ENCODE measurements at places on chromosomes 3 and 15.

DNA sequence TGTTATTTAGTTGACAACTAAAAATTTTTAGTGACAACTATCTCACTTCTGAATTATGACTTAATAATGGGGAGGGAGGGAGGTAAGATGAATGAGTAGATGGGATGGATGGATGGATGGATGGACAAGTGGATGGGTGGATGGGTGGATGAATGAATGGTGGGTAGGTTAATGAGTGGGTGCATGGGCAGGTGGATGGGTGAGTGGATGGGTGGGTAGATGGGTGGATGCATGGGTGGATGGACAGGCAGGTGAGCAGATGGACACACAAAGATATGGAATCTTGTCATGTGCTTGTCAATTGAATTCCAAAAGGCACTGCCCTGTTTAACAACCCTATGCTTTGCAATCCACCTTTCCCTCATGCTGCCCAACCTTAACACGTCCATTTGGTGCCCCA is 41.5 kb downstream of the KLHL25 start:
- DNase-seq: no peak

GRCh38 chr3:43153216-43154083 is 47.6 kb upstream of the POMGNT2 start:
- no peak for DNase-seq

DNA sequence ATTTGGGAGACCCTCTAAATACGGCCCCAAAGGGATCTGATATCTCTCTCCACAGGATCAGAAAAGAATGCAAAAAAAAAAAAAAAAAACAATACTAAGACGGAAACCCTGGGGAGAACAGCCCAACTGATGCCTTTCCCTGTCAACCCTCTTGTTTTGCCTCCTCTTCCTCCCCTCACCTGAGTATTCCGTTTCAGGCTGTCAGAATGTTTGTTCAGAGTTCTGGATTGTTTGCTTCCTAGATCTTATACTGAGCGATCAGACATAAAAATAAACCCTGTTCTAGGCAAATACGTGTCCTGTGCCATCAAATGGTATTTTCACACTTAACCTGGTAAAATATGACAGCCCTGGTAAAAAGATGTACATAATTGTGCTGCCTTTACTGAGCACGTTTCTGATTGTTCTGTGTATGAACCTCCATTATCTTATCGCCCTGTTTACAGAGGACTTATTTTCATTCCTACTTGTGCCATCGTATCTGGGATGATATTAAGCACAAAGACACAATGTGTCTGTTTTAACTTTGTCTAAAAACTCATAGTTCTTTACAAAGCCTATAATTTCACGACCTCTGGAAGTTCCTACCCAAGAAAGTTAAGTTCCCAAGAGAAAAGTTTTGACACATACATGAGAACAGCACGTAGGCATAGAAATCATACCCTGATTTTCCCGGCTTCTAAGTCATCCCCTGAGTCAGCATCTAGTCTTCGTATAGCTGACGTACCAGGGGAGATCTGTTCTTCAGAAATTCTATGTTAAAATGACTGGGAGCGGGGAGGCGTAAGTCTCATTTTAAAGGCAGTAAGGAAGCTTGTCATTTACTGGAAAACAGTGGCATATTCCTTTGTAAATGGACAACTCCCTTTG is 856 bp downstream of the ZBTB38 start:
- peak; percentile 79 for DNase-seq

GRCh38 chr3:107431246-107432012 is 54.2 kb downstream of the CCDC54 start:
- DNase-seq: peak; percentile 40

DNA sequence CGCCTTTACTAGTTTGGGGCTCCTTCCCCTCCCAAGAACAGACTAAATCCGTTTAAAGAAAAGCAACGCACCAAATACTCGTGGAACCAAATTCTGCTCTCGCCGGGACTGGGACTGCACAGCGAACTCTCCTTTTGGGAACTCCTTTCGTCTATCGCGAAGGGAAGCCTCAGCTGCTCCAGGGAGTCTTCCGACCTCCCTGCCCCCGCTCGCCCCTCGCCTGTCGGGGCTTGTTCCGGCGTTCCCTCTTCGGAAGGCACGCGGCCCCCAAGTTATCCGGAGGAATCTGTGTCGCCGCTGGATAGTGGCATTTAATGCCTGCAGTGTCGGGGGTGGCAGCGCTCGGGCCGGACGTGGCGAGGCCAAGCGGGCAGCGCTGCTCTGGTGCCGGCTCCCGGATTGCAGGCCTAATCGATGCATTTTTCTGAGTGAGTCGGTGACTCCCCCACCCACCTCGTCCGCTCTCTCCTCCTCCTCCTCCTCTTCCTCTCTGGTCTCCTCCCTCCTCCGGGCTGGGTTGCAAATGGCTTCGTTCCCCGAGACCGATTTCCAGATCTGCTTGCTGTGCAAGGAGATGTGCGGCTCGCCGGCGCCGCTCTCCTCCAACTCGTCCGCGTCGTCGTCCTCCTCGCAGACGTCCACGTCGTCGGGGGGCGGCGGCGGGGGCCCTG is at the start of gene TRIM71:
TSS of gene TRIM71 (plus strand) at position 440 of the 671 bp plus-strand sequence. CDS start at position 524, 84 bp downstream.
- no peak for DNase-seq

DNA sequence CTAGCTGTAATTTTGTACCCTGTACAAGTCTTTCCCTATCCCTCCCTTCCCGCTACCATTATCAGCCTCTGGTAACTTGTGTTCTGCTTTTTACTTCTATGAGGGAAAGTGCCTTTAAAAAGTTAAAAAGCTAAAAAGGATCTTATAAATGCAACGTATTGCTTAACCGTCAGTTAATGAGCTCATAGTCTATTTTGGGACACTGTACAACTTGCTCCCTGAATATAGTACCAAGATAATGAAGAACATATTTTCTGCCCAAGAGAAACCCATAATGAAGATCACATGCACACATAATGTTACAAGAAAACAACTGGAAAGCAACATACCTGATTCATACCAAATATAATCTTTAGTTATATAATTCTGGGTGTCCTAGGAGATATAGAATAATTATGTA is 22.6 kb downstream of the ZIC1 start:
- DNase-seq: no peak

- no peak for DNase-seq
Measured at GRCh38 chr3:138371070-138371965, 22.9 kb downstream of the MRAS start.

GRCh38 chr3:197376735-197377555 is 78.5 kb upstream of the DLG1 start:
- no peak for DNase-seq

DNA sequence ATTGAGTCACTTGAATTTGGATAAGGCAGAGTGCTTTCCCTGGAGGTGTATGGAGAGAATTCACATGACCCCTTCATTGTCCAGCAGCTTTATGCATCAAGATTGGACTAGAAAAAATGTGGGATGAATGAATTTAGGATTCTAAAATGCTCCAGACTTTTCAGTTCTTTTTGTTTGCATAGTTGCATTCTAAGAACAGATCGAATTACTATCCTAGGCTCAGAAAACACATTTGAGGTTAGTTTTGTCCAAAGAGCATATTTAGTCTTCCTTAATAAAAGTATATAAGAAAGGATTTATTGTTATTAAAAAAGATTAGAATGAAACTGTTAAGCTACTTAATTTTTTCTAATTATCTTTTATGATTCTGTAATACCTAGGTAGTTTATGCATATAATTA is 127.4 kb downstream of the UBE2E2 start:
- no peak for DNase-seq

DNA sequence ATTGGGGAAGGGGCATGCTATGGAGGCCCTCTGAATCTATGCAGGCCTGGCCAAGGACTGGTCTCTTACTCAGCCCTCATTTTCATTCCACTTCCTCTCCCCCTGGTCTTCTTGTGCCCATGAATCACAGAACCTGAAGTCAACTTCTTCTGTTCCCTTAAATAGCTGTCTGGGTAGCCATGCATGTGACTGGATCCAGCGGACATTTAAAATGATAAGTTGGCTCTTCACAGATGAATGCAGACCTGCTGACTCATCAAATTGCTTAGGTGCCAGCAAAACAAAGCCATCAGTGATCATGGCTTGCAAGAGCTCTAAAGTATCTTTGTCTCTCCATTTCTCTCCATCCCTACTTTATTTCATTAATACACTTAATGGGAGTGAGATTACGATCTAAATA is 90.1 kb upstream of the CADPS start:
- DNase-seq: no peak

DNA sequence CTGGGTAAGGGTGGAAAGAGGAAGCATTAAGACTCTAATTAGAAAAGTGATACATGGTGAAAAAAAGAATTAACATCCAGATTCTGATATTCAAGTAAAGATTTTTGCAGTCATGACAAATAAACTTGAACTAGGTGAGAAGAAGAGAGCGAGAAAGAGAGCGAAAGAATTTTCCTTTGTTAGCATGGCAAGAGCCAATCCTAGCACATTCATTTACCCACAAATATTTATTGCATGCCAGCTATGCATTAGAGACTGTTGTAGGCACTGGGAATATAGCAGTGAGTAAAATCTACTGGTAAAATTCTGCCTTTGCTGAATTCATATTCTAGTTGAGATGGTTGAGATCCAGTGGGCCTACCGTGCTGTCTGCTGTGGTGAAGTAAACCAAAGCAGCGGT is 177.9 kb upstream of the DPH6 start:
- no peak for DNase-seq

DNA sequence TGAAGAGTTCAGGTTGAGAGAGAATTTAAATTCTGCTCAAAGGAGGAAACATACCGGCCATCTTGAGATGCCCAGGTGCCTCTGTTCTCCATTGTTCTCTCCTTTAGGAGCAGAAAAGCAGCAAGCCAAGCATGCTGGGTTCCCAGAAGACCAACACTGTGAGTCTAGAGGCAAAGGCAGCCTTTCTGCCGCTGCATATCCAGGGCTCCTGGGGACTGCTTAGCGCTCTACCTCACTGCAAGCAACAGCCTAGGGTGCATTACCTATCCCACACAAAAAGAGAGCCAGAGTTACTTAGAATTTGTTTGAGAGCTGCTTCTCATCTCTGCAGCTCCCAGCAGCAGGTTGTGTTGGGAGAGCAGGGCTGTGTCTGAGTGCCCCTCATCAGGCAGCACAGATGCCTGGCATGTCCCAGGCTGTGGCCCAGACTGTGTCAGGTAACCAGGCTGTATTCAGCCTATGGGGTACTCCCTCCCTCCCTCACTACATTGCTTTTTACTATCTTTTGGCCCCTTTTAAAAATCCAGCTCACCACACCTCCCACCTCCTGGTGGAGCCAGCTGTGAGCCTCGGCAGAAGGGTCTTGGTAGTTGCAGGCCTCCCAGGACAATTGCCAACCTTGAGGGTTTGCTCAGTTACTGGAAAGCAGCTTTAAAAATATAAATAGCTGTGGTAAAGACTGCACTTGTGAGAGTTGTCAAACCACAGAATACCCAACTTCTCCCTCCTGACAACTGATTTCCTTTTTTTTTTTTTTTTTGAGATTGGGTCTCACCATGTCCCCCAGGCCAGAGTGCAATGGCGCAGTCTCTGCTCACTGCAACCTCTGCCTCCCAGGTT is 30.2 kb downstream of the BCL2L10 start:
- DNase-seq: no peak

DNA sequence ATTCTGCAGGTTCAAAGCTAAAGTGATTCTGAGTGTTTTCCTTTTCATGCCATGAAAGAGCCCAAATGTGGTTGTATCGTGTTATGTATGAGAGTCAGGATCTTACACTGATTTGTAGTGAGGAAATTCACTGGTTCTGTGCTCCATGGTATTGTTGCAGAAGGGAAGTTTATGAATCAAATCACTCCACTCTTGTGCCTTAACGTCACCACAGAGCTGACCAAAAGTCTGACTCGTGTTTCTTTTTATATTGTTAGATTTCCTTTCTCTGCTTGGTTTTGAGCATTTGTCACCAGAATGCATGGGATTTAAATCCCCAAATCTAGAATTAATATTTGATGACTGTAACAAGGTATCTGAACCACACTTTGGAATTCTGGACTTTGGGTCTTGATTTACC is 29.1 kb upstream of the SLC30A4 start:
- DNase-seq: no peak

DNA sequence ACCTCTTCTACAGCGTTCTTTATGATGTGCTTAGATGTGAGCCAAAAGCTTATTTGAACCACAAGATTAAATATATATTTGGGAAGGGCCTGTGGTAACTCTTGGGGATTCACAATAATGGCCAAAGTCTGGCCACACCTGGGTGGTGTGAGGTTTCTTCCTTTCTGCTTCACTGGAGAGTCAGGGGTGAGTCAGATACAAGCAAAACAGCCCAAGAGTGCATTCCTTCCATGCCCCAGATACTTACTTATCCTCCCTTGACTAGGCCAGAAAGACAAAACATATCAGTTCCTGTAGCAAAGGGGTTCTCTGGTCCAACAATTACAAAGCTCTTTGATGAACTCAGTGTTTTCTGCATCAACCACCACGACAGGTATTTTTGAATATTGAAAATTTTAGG is 941 bp downstream of the ZBED2 start:
- DNase-seq: peak; percentile 78

DNA sequence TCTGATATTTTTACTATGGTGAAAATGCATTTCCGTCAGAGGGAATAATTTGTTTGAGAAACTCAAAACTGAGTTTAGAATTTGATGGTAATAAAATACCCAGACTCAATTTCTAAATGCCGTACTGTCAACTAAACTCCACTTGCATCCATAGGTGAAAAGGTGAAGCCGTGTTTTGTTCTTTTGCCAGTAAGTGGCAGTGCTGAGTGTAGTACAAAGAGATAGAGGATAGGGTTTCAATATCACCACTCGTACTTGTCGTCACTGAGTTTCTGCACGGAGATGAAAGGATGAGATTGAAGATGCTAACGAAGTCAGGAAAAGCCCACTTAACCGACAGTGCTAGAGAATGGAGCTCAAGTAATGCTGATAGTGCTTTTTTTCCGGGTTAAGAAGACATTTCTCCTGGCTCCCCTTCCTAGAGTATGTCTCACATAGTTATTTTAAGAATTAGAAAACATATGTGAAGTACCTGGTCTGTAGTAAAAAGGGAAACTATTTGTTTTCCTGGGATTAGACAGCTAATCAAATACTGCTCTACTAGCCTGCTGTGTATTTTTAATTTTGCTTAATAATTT is 345.1 kb downstream of the IL5RA start:
- DNase-seq: no peak

DNA sequence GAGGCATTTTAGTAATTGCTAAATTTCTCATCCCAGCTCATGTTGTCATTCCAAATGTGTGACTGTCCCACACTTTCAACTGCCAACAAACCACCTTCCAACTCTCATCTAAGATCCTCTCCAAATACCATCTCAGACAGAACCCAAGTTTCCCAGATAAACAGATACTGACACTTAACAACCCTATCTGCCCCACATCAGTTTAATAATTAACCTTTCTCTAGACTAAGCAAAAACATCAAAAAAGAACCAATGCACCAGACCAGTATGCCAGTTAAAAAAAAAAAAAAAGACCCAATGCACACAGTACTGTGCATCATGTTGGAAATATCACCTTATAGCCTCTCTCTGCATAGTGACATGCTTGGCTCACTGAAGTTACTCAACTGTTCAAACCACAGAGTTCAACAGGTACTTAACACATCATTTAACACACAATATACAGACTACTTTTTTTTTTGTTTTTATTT is 5.5 kb downstream of the SFMBT1 start:
- DNase-seq: no peak

GRCh38 chr3:24154013-24154695 is 209.1 kb downstream of the NR1D2 start:
- no peak for DNase-seq

All from brain microvascular endothelial cell (primary cell).